Right hindlimb (tissue), 1 donor: ENCODE measurements at places on chromosomes 2 and 18.

- DNase-seq, result no peak
Measured at GRCh38 chr2:226087505-226088365, 688.2 kb downstream of the NYAP2 start.

- DNase-seq, result no peak
Measured at GRCh38 chr18:32911660-32912284, 138.9 kb upstream of the KLHL14 start.

DNA sequence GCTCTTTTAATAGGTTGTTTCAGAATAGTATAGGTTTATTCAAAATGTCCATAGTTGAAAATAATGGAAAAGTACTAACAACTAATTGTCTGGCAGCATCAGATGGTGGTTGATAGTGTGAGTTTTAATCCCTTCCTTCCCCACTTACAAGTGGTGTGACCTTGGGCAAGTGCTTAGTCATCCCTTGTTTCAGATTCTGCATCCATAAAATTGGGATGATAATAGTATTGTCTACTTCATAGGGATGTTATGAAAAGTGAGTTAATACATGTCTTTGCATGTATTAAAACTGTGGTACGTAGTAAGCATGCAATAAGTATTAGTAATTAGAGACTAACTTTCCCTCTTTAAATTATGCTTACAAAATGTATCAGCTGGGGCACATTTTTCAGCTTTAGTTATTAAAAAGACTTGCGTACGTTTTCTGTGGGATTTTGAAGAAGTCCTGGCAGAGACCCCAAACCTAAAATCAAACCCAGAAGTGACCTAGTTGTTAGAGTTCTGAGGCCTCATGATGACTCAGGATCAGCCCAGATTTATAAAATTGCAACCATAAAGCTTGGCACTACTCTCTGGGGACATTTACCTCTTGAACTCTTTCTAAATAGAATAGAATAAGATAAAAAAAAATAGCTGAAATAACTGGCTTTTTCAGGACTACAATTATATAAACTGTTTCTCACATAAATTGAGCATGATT, 8.6 kb downstream of the ITGA4 start:
- DNase-seq, result no peak

DNA sequence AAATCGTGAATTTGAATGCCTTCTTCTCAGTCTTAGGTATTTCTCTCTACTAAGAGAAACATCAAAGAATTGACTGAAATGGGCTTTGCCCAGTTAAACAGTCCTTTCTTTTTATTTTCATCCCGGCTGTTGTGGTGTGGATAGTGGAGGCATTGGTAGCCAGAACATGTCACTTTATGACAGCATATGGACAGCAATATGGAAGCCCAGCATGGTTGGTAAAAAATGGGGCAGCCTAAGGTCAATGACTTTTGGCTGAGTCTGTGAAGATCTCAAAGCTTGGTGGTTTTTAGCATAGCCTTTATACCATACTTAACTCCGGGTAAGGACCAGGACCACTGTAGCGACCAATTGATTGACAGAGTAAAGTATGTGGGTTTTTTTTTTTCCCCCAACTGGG, 3.2 kb downstream of the CERS6 start:
- no peak for DNase-seq

DNA sequence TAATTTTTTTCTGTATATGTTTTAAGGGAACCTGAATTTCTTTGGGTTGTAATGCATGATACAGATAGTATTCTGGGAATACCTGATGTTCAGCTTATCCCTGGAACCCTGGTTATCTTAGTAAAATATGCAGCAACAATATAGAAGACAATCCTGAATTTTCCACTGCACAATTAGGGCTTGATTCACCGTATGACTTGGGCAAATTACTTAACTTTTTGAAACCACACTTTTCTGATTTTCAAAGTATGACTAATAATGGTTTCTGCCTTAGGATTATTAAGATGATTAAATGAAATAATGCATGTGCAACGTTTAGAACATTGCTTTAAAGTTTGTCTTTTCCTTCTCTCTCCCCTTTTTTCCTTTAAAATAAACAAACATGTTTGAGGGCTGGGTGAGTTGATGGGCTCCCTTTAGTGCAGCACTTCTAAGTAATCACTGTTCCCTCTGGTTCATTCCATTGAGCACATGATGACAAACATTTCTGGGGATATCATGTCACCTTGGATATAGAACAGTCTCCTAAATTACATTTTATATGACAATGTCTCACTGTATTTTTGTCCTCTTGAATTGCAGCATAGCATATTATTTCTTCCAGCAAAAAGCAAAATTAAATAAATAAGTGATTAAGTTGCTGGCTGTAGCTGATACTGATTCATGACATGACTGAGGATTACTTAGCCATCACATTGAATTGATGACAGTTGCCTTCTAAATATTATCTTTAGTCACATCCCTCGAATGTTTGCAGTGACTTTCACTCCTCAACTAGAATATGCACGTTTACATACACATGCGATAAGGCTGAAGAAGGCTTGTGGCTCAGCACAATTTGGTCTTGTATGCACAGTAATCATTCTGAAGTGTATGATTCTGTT, 254.5 kb downstream of the NEDD4L start:
- DNase-seq, result no peak

- no peak for DNase-seq
Measured at GRCh38 chr18:70219688-70220087, 14.2 kb upstream of the RTTN start.

DNA sequence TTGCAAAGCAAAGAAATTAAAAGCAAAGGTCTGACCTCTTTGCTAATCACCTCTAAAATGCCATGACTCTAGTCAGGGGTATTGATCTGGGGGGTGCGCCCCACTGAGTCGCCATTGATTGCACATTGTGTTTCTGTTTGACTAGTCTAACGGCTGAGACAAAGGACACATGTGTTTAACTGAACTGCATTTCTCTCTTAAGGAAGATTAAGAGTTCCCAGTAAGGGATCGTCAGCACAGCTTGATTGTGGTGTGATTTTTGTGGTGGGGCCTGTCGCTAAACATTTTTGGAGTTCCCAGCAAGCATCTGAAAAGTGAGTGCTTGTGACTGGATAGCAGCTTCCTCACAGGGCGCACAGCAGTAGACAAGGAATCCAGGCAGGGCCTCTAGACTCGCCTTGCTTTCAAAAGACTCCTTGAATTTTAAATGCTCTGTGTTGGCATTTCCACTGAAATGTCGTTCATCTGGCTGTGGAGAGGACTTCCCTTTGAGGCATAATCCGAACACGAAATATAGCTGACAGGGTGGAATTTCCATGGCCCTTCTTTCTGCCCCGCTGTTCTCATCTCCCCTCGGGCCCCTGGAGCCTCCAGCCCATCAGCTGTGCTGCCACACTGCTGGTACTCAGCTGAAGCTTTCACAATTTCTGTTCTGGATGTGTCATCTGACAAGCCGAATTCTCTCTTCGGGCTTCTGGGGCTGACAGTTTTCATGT, 126.3 kb downstream of the FAM168B start:
- DNase-seq, result no peak

- peak; percentile 62 for DNase-seq
Measured at GRCh38 chr2:19361325-19361990, 3.0 kb upstream of the OSR1 start.

DNA sequence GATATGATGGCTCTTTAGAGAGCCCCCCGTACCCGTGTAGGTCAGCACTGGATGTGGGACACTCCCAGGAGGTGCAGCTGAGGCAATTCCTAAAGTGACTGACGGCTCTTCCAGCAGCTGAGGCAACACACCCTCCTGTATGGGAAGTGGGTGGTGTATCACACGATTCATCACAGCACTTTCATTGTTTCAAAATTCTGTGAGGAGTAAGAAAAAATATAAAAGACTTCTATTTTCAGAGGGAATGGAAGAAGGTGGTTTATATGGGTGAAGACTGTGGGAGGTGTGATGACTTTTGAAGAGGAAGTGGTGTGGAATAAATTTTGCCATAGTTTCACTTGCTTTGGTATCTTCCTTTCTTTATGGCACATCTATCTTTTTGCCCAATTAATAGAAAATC, 22.3 kb downstream of the QPCT start:
- DNase-seq, result no peak

GRCh38 chr2:155190342-155190741, 491.8 kb downstream of the KCNJ3 start:
- DNase-seq, result no peak

DNA sequence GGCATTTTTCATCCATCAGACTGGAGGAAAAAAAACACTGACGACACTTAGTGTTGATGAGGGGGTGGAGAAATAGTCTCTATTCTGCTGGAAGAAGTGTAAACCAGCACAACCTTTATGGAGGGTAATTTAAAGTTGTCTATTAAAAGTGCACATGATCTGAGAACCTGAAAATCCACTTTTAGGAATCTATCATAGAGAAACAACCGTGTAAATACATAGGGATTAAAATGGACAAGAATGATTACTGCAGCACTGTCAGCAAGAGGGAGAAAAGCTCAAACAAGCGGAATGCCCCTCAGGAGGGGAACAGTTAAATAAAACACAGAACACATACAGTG, 79.6 kb upstream of the MGAT4A start:
- no peak for DNase-seq

DNA sequence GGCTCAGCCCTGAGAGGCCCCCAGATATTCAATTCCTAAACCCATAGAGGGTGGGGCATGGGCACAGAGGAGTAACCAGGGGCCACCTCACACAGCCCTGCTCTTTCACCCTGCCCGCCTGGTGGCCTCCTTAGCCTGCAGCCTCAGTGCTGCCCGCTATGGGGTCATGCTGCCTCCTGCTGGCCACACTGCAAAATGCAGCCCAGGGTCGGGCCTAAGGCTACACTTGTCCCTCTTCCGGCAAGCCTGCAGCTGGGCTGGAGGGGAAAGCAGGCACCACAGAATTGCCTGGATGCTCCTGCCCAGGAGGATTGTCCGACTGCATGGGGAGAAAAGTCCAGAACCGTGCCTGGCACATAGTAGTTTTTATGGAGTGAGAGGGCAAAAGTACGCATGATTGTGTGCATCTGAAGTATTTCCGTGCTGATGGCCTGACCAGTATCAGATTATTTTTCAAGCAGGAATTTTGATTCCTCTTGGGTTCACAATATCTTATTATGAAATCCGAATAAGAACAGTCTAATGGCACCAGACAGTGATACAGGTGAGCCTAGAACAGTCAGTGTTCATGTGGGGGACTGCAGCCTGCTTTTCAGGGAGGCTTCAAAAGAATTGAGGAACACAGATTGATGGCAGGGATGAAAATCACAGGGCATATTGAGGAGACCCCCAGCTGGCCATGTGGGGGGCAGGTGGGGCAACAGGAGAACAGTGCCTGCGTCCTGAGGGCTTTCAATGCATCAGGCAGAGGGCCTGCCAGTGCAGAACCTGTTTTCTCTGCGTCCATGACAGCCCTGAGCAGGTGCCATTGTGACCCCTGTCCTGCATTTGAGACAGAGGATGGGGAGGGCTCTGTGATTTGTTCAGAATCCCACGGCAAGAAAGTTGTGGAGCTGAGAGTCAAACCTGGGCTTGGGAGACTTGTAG, 51.2 kb upstream of the ALPP start:
- peak; percentile 82 for DNase-seq

DNA sequence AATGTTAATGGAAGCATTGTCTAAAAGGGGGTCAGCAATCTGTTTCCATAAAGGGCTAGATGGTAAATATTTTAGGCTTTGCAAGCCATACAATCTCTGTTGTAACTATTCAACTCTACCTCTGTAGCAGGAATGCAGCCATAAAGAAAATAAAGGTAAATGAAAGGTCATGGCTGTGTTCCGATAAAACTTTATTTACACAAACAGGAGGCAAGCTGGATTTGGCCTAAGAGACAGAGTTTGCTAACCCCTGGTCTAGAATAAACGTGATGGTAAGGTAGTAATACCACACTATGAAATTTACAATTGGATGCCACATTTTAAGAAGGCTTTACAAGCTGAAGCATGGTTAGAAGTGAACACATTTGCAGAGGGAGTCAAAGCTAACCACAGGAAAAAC, 91.4 kb downstream of the EXOC6B start:
- DNase-seq, result no peak

GRCh38 chr2:132588576-132588975, 81.4 kb downstream of the LYPD1 start:
- no peak for DNase-seq

GRCh38 chr2:152355409-152355831, 20.4 kb downstream of the FMNL2 start:
- DNase-seq, result no peak

DNA sequence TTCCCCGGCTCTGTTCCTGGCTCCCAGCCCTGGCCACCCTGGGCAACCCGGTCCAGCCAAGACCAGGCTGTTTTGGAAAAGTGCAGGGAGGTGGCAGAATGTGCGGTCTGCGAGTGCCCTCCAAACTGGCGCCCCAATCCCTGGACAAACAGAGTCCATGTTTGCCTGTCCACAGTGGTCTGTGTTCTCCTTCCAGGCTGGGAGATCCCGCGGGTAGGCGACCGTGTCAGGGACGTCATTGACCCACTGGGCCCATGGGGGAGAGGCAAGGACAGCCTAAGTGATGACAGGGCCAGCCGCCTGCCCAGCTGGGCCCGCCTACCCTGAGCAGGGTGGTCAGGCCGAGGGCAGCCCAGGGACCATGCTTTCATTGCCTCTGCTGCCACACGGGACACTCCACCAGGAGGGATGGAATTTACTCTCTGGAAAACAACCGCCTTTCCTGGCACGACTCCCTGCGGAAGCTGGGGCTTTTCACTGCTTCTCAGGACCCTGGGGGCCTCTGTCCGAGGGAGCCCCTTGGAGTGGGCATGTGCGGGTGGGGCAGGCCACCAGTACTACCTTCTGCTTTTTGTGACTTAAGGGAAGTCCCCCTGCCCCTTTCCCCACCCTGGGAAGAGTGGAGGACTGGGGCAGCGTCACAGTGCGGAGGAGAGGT, 20.1 kb downstream of the CYP26B1 start:
- peak; percentile 35 for DNase-seq

DNA sequence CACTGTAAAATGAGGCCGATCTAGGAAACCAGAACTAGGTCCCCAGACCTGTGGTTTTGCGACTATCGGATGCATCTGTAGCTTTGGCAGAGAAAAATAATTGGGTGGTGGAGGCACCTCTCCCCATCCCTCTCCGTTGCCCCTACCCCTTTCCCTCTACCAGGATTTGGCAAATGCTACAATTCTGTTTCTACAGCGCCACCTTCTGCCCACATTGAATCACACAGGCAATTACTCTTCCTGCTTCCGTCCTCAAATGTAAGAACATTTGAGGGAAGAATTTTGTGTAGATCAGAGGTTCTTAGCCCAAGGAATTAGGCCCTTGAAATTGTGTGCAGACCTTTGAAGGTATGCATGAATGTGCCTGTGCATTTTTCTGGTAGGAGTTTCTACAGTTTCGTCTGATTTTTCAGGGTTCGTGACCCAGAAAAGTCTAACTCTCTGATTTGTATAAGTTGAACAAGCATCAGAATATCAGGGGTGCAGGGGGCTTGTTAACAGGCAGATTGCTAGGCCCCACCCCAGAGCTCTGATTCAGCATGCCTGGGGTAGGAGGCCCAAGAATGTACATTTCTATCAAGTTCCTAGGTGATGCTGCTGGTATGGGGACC, 11.2 kb downstream of the ATP6V1B1 start:
- DNase-seq, result peak; percentile 53

DNA sequence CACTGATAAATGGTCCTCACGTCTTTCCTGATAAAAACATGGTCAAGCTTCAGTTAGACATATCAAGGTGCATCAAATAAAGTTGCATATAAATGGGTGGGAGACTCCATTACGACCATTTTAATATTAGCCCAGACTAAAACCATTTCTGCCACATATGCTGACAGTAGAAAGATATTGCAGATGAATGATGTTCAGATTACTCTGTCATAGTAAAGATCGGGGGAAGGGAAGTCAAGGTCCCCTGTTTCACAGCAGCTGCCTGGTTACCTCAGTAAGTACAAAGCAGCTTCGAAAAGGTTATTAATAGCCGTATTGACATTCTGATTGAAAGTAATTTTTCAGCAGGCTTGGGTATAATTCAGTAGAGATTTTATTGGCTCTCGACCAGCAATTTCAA, 927.7 kb upstream of the CDH2 start:
- no peak for DNase-seq

- DNase-seq, result no peak
Measured at GRCh38 chr18:54860941-54861340, 32.7 kb downstream of the RAB27B start.
